ENCODE measurements at places on chromosomes 3 and 15.

GRCh38 chr3:140290105-140290504, 355.1 kb downstream of the CLSTN2 start:
- DNase-seq: no peak

- no peak for DNase-seq
Measured at GRCh38 chr3:187406927-187407326, 38.7 kb downstream of the RTP4 start.

DNA sequence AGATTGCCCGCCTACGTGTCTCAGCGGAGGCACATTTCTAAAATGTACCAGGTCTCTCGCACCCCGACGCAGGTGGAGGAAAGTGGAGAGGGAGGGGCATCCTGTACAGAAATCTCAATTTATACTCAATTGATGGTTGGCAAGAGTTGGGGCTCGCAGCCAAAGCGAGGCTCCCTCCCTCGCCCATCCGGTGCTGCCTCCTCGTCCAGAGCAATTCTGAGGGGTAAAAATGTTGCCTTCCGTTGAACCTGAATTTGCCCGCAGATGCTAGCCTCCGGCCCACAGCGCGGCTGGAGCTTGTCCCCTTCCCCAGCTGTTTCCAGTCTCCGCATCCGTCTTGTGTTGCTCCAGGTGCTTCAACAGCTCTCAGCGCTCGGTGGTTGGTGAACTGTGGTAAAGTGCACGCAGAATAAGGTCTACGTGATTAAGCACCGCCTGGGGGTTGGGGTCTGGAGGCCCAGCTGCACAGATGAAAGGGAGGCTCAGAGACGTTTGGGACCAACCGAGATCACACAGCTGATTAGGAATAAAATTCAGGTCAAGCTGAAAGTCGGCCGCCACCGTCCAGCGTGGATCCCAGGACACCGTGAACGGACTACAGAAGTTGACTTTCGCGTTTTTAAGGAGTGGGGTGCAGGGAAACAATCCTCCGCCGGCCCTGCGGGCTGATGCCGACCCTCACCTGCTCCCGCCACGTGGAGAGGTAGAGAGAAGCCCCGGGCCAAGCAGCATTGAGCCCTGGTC, 846 bp upstream of the POLG start:
- DNase-seq: peak; percentile 54

DNA sequence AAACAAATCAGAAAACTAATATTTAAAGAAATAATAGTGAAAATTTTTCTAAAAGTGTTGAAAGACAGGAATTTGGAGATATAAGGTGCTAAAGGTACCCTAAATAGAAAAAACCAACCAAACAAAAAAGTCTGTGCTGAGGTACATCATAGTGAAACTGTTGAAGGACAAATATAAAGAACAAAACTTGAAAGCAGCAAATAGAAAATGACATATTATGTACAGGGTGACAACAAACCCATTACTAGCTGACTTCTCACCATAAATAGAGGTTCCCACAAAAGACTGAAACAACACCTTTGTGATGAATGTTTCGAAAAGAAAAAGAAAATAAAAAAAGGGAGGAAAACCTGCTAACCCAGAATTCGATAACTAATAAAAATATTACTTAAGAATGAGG, 502.5 kb upstream of the NECTIN3 start:
- no peak for DNase-seq

Data from D341Med (cell line).